ENCODE measurements at places on chromosomes 4 and X.

GRCh38 chr4:37225778-37226177 lies 18.8 kb upstream of the NWD2 start:
- no peak for DNase-seq

DNA sequence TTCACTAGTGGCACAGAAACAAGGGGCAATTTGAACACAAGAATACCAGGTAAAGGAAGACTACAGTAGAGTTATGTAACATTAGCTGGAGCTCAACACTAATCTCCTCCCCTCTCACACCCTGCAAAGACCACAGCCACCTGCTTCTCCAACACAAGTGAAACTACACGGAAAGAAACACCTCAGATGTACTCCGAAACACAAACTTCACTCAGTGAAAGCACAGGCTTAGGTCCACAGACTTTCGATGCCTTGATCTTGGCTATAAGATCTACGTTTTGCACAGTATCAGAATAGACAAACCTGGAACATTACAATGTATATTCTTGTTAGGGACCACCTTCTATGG lies 7.6 kb downstream of the ACSL1 start:
- DNase-seq = no peak

GRCh38 chr4:56691425-56691824 lies 10.3 kb upstream of the HOPX start:
- no peak for DNase-seq

GRCh38 chr4:154208424-154208823 lies 283.2 kb downstream of the DCHS2 start:
- no peak for DNase-seq

GRCh38 chr4:55446578-55446922 lies 50.8 kb downstream of the TMEM165 start:
- DNase-seq = no peak

GRCh38 chr4:183256756-183257385 lies 63.2 kb downstream of the CLDN22 start:
- DNase-seq = no peak

DNA sequence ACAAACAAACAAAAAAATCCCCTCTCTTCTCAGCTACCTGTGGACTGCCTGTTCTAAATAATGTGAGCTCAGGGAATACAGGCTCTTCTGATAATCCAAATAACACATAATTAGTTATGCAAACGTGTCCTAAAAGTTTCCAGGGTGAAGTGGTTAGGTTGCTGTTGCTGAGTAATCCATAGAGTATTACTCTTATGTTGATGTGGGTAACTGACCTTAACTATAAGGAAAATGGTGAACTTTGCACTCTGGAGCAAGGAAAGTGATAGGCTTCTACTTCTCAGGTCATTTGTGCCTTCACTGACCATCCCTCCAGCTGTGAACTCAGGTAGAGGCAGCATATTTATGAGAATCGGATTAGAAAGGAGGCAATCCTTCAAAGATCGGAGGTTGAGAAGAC lies 19.9 kb downstream of the MSN start:
- no peak for DNase-seq

- DNase-seq = no peak
Measured at GRCh38 chr4:94700298-94700697, 57.5 kb upstream of the BMPR1B start.

DNA sequence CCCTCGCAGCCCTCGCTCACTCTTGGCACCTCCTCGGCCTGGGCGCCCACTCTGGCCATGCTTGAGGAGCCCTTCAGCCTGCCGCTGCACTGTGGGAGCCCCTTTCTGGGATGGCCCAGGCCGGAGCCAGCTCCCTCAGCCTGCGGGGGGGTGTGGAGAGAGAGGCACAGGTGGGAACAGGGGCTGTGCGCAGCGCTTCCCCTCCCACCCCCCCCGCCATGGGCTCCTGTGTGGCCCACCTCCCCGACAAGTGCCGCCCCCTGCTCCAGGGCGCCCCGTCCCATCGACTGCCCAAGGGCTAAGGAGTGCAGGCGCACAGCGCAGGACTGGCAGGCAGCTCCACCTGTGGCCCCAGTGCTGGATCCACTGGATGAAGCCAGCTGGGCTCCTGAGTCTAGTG lies 220.2 kb downstream of the STPG2 start:
- DNase-seq = no peak

- no peak for DNase-seq
Measured at GRCh38 chr4:72119946-72120345, 88.1 kb downstream of the NPFFR2 start.

GRCh38 chrX:111465669-111466068 lies 45.8 kb upstream of the SERTM2 start:
- no peak for DNase-seq

- DNase-seq = no peak
Measured at GRCh38 chr4:46554760-46555465, 165.0 kb upstream of the GABRA2 start.

DNA sequence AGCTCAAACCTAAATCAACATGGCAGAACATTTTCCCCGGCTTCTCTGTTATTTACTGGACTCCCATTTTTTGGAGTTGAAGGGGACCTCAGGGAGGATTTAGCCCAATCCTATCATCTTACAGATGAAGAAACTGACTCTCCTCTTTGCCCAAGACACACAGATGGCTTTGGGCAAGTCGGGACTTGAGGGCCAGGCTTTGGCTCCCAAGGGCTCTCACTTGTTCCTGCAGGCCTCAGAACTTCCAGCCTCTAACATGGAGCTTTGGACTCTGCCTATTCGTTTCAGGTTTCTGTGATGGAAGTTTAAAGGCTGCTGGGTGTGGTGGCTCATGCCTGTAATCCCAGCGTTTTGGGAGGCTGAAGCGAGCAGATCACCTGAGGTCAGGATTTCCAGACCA lies 59.5 kb downstream of the RHOH start:
- DNase-seq = no peak

- DNase-seq = no peak
Measured at GRCh38 chr4:56251556-56251955, 135.7 kb downstream of the AASDH start.

- no peak for DNase-seq
Measured at GRCh38 chr4:23856630-23857029, 33.2 kb downstream of the PPARGC1A start.
